ENCODE measurements at places on chromosomes 2 and 18. TPM values are rescaled to one million over a fixed set of nuclear protein-coding genes. Genes with fewer than 3 reads are reported as not detected.

Gene SERPINB13
- polyA plus RNA-seq, result not detected

Gene MROH2A
- 0.18 TPM for polyA plus RNA-seq

Gene HAT1
- polyA plus RNA-seq, result 55.0 TPM

Gene STAT4
- 9.7 TPM for polyA plus RNA-seq

Gene CDH19
- polyA plus RNA-seq, result 0.39 TPM

Gene ALMS1
- polyA plus RNA-seq, result 40.3 TPM

Gene GREB1
- polyA plus RNA-seq, result 17.4 TPM

Gene UGT1A5
- polyA plus RNA-seq, result not detected

Gene B3GNT7
- 3.4 TPM for polyA plus RNA-seq

Gene APLF
- polyA plus RNA-seq, result 3.9 TPM

Measured in left renal cortex interstitium (tissue), 4 donors.